ENCODE measurements at places on chromosomes 5 and 9.

GRCh38 chr5:164076556-164076955, 571.1 kb downstream of the MAT2B start:
- no peak for DNase-seq

DNA sequence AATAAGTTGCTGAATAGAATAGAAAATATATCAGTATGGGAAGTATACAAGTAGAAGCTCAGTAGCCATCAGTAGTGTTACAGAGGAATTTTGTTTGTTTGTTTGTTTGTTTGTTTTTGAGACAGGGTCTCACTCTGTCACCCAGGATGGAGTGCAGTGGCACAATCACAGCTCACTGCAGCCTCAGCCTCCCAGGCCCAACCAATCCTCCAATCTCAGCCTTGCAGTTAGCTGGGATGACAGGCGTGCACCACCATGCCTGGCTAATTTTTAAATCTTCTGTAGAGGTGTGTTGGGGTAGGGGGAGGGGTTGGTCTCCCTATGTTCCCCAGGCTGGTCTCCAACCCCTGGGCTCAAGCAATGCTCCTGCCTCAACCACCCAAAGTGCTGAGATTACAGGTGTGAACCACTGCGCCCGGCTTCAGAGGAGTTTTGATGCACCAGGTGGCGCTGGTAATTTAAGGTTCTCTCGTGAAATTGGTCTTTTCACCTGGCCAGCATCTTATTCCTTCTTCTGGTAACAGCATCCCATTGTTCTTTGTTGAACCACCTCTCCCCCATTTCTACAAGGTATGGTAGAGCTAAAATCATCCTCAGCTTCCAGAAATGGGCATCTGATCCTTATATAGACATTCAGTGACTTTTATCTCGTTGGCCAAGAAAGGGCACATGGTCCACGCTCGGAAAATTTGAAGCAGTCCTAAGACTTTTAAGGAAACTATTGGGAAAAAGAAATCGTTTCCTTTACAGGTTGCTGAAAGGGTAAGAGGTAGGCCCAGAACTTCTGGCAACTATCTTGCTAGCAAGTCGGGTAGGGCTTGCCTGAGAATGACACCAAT, 157.1 kb downstream of the ARRDC3 start:
- no peak for DNase-seq

GRCh38 chr5:143130613-143131305, 272.7 kb downstream of the NR3C1 start:
- DNase-seq, result no peak

GRCh38 chr9:23555851-23556250, 270.2 kb downstream of the ELAVL2 start:
- no peak for DNase-seq

DNA sequence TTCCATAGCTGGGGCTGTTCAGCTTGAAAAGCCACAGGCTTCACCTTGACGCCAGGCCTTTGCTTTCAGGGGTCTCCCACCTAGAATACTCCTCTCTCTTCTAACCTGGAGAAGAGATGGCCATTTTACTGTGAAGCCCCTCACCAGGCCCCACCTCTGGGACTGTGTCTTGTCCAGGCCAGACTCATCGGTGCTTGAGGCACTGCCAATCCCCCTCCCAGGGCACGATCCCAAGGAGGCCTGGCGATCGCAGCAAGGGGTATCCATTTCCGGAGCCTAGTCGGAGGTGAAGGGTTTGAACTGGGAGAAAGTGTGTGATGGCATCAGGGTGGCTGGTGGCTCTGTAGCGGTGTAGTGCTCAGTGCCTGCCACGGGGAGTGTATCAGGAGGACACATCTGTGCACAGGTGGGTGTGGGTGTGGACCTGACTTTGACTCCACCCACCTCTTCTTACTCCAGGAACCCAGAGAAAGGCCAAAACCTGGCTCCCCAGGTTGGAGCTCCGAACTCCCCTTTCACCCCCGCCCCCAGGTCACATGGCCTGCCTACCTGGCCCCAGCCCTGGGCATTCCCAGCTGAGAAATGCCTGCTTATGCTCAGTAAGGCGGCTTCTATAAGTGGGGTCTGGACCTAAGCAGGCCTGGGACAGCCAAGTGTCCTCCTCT, 27.4 kb upstream of the ENHO start:
- no peak for DNase-seq

DNA sequence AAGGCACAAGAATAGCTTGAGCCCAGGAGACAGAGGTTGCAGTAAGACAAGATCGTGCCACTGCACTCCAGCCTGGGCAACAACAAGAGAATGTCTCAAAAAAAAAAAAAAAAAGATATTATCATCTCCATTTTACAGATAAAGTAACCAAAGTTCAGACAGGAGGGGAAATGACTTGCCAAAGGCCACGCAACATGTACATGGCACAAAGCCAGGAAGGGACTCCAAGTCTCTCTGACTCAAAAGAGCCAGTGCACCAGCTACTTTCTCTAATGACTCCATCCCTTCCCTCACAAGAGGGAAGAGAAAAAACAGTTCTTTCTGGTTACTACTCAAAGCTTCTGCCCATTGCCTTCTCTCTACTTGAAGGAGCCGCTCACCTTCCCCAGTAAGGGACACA, 34.1 kb downstream of the SIL1 start:
- DNase-seq, result no peak

GRCh38 chr5:112833971-112834370, 27.1 kb upstream of the SRP19 start:
- DNase-seq, result no peak

DNA sequence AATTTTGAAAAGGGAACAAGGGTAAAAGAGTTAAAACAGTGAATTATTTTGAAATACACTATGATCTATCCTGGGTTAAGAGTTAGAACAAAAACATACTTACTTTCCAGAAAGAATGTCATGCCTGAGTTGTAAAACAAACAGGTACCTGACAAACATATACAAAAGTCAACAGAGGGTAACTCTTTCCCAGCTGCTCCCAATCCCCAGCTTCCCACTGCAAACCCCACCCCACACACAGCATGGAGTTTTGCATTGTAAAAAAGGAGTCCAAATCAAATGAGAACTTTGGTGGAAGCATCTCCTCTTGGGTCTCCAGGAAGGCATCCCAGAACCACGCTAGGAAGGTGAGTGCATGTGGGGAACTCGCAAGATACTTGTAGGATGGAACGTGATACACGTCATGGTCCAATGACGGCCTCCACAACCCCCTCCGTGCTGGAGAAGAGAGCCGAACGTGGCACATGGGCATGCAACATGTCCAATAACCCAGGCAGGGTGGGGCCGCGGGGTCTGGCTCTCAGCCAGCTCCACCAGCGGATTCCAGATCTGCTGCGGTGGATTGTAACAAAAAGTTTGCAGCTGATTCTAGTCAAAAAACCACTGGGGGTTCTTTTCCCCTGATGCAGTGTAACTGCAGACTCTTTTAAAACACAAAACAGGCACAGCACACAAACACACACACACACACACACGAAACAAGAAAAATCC, 55.8 kb downstream of the EPB41L4B start:
- no peak for DNase-seq

DNA sequence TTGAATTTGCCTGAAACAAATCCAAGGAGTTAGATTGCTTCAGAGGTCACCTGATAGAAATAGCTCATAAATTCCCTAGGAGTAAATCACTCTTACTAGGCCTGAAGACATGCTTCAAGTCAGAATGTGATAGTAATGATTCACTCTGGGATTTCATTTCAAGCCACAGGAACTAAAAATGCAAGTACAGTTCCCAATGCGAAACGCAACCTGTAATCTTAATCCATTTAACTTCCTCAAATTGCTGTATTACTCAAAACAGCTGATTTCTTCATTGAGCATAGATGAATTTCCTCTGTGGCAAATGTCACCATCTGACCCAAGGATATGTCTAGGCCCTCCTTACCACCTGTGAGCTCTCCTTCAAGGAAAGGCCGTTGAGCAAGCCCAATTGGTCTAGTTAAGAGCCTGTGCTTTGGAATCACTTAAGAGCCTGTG, 32.1 kb upstream of the IL6ST start:
- peak; percentile 72 for DNase-seq

GRCh38 chr5:95181644-95182043, 103.2 kb downstream of the MCTP1 start:
- no peak for DNase-seq

DNA sequence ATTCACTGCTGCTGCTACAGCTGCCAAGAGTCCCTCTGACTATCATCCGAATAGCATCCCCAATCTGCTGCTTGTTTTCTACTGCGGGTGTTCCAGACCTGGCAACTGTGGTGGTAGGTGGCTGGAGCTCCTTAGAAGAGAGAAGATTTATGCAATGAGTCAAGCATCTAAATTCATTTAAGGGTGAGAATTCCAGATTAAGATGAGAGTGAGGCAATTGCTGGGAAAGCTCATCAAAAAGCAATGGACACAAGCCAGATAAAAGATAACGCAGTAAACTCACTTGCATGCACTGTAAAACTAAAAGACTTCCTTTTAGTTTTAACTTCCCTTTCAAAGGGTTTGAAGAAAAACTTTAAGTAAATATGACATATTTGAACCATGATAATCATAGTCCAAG, 3.9 kb downstream of the PLK2 start:
- no peak for DNase-seq

DNA sequence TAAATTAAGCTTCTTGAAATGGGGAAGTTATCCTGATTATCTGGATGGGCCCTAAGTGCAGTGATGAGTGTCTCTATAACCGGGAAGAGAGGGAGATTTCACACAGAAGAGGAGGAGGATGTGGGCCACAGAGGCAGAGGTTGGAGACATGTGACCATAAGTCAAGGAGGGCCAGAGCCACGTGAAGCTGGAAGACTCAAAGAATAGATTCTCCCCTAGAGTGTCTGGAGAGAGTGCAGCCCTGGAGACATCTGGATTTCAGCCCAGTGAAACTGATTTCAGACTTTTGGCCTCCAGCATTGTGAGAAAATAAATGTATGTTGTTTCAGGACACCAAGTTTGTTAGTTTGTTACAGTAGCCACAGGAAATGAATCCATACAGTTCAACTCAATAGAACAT, 442.9 kb downstream of the NTRK2 start:
- no peak for DNase-seq

GRCh38 chr5:154788212-154788611, 33.0 kb downstream of the LARP1 start:
- no peak for DNase-seq

GRCh38 chr5:52544738-52545137, 243.0 kb upstream of the ITGA1 start:
- DNase-seq, result no peak

DNA sequence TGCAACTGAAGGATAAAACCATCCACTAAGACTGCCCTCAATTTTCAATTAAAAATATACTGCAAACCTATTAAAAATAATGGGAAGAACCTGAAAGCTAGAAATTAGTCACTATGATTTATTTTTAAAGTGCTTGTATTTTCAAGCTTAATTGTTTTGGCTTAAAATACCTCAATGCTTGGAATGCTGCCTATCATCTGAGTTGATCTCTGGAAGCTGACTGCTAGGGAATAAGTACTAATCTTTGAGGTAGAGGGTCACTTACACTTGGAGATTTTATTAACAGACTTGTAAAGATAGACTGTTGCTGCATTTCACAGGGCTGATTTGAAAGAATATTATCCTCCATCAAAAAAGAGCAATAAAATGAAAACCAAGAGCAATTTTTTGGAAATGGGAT, 6.2 kb downstream of the PCSK1 start:
- no peak for DNase-seq

- no peak for DNase-seq
These were observed 69.0 kb upstream of the HMHB1 start for GRCh38 chr5:143742951-143743350.

- DNase-seq, result no peak
These were observed 260.3 kb upstream of the DAPK1 start for GRCh38 chr9:87237336-87237735.

DNA sequence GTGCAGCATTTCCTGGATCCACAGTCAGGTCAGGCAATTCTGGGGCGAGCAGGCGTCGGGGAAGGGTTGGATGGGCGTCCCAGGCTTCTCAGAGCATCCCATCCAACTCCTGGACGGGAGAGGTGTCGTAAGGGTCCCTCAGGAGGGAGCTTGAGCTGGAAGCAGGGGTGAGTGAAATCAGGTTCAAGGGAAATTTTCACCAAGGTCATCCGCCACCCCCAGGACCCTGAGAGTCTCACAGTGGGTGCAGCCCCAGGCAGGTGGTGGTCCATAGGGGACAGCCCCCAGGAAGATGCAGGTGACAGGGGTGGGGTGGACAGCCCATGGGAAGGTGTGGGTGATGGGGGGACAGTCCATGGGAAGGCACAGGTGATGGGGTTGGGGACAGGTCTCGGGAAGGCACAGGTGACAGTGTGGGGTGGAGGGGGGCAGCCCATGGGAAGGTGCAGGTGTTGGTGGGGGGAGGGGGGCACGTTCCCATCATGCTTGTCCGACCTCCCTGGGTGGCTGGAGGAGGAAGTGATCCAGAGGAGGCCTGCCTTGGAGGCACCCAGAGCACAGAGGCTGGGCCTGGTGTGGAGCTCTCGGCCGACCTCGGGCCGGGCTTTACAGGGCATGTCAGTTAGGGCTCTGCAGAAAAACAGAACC, 48.9 kb downstream of the AHRR start:
- no peak for DNase-seq

DNA sequence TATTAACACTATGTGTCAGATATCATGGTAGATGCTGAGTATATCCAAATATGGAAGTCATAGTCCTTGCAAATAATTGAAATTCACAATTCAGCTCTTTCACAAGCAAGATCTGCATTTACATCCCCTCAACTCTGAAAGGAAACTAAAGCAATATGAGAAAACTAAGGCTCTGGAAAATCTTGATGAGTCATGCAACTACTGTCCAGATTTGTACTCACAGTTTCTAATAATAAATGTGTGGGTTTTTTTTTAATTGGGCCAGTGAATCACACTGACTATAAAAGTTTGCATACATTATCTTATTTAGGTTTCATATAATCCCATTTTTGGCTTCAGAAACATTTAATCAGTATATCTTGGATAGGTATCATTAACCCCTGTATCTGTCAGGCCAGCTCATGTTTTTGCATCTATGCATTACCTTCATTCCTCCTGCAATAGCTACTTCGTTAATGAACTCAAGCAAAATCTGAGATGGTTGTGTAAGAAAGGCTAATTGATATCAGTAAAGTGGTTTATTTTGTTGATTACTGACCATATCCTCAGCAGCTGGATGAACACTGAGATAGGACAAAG, 58.7 kb upstream of the PRR16 start:
- no peak for DNase-seq

DNA sequence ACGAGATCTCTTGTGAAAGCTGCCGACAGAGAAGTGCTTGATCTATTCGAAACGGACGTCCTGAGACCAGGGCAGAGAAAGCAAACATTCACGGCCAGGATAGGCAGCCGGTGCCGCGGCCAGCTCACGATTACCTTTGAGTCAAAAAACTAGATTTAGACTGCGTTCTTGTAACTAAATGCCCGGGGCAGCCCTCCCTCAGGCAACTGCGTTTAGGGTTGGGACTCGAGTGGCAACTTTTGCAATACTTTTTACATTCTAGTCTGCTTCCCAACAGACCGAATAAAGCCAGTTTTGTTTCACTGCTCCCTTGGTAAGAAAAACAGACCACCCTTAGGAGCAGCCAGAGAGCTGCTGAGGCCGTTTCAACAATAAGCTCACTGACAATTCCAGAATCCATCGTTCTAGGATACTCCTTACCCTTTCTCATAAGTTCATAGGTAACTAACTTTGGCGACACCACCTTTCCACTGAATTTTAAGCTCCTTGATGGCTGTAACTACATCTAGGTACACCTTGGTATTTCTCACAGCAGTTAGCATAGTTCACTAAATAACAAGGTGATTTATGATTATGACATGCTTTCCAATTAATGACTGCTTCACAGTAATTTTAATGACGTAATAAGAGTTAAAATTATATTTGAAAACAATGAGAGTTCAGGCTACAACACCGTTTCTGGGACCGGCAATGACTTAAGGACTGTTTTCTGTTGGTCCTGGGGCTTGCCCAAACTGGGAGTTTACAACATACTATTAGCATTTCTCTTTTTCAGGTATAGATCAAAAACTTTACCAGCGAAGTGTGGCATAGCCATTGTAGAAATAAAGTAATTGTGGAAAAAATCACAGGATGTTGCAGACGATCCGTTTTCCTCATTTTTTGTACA, 899 bp upstream of the RAPGEF6 start:
- DNase-seq, result no peak

Measured in AG04450 (cell line).